ENCODE measurements at places on chromosomes 13 and 19.

DNA sequence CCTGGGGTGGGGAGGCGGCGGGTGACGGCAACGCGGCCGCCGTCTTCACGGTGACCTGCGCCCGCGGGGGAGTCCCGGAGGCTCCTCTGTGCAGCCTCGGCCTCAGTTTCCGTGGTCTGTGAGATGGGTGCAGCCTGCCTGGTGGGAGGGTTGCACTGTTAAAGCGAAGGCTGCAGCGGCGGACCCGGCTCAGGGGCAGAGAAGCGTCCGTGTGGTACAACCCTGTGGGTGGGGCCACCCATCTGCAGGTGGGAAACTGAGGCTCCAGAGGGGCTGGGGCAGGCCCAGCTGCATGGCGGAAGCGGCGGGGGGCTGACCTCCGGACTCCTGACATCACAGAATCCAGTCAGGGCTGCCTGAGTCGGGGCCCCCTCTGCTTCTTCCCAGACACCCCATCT is 481 bp downstream of the FGF22 start:
- no peak for DNase-seq

- DNase-seq, result no peak
Measured at GRCh38 chr19:42442833-42443232, at the start of gene CXCL17. Gene CXCL17, minus strand, starts transcription at chr19:42442946. Its CDS starts 114 bp downstream, at chr19:42442832.

DNA sequence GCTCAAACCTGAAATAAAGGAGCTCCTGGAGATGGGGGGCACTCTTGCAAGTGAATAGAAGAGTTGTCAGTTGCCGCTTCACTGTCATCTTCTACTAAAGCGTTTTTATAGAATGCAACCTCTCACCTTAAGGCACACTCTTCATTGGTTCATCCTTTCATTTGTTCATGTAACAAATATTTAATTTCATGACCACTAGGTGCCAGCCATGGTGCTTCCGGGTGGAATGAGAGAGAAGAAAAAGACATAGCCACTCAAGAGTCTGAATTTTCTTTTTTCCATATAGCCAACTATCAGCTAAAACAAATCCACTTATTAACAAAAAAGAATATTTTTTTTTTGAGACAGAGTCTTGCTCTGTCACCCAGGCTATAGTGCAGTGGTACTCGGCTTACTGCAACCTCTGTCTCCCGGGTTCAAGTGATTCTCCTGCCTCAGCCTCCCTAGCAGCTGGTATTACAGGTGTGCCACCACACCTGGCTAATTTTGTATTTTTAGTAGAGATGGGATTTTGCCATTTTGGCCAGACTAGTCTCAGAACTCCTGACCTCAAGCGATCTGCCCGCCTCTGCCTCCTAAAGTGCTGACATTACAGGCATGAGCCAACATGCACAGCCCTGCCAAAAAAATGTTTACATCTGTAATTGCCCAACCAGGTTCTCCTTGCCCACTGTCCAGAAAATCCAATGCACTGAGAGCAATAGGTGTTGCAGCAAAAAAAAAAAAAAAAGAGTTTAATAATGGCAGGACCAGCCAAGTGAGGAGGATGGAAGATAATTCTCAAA is 22.1 kb upstream of the SACS start:
- peak; percentile 67 for DNase-seq

GRCh38 chr13:109817591-109818535 is 31.5 kb upstream of the IRS2 start:
- no peak for DNase-seq

DNA sequence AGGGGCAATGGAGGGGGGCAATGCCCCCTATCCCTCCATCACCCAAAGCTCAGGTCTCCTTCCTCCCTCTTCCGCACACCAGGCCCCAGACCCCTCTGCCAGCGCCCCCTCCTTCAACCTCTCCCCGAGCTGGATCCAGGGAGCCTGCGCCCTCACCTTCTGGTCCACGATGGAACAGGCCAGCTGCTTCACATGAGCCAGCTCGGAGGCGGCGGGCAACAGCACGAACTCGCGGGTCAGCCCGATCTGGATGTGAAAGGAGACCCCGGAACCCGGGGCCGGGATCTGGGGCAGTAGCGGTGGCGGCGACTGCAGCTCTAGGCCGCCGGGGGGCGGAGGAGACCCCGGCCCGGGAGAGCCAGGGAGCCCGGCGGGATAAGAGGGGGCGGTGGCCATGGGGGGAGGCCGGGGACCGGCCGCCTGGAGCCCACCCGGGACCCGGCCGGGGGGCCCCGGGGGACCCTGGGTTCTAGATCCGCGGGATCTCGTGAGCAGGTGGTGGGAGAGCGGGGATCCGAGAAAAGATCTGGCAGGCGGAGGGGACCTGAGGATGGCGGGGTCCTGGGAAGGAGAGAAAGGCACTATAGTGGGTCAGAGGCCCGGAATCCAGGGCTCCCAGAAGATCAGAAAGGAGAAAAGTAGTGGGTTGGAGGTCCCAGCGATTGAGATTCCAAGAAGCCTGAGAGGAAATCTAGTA is 791 bp downstream of the PRKD2 start:
- peak; percentile 31 for DNase-seq

GRCh38 chr19:13396250-13397080 is 109.8 kb downstream of the CACNA1A start:
- peak; percentile 96 for DNase-seq

GRCh38 chr13:41017817-41018601 is 1.1 kb downstream of the ELF1 start:
- no peak for DNase-seq

GRCh38 chr13:84870190-84870589 is 929.0 kb downstream of the SLITRK6 start:
- no peak for DNase-seq

GRCh38 chr13:109859216-109859835 is 72.9 kb upstream of the IRS2 start:
- no peak for DNase-seq

GRCh38 chr19:46218160-46218559 is 11.4 kb upstream of the IGFL1 start:
- no peak for DNase-seq

- no peak for DNase-seq
Measured at GRCh38 chr13:99542788-99543406, 41.6 kb downstream of the TM9SF2 start.

GRCh38 chr19:3667766-3668165 is 32.5 kb downstream of the PIP5K1C start:
- DNase-seq, result no peak

- DNase-seq, result no peak
Measured at GRCh38 chr13:110518571-110518970, 43.0 kb downstream of the RAB20 start.
